NB4 (cell line): ENCODE measurements at places on chromosomes 5 and 9.

- peak; percentile 91 for DNase-seq
Observed at GRCh38 chr5:132500931-132501628, 10.5 kb upstream of the IRF1 start.

- DNase-seq: no peak
Observed at GRCh38 chr5:33330992-33331391, 109.8 kb upstream of the TARS1 start.

DNA sequence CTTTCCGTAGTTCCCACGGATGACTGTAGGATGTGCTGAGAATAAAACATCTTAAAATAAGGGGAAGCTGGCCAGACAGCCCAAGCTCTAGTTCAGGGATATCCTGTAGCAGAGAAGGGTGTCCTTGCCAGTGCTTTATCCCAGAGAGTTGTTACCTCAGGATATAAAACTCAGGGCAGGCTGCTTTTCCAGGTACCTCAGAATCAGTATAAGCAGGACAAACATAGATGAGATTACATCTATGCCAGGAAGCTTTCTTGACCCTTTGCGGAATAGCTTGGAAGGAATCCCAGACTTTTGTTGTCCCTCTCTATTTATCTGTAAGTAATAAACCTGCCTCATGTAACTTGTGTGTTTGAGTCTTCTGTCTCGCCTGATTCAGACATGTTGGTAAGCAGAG lies 565.7 kb downstream of the PRDM9 start:
- no peak for DNase-seq

- no peak for DNase-seq
Observed at GRCh38 chr5:154587123-154588026, 109.3 kb upstream of the HAND1 start.

DNA sequence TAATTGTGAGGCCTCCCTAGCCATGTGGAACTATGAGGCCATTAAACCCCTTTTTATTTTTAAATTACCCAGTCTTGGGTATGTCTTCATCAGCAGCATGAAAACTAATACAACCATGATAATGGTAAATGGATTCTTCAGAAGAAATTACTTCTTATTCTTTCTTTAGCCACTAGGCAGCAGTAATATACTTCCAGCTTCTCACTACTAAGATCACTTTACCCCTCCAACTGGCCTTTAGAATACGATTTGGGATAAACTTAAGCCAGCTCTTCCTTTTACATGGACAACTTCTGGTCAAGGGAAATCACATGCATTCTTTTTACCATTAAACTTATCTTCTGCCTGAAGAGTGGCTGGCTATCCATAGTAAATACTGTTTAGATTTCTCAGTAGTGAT lies 355.4 kb downstream of the MAN2A1 start:
- peak; percentile 4 for DNase-seq

- DNase-seq: no peak
Observed at GRCh38 chr9:3947859-3948438, 351.9 kb downstream of the GLIS3 start.

GRCh38 chr9:33202018-33202417 lies 34.9 kb upstream of the B4GALT1 start:
- DNase-seq: no peak

DNA sequence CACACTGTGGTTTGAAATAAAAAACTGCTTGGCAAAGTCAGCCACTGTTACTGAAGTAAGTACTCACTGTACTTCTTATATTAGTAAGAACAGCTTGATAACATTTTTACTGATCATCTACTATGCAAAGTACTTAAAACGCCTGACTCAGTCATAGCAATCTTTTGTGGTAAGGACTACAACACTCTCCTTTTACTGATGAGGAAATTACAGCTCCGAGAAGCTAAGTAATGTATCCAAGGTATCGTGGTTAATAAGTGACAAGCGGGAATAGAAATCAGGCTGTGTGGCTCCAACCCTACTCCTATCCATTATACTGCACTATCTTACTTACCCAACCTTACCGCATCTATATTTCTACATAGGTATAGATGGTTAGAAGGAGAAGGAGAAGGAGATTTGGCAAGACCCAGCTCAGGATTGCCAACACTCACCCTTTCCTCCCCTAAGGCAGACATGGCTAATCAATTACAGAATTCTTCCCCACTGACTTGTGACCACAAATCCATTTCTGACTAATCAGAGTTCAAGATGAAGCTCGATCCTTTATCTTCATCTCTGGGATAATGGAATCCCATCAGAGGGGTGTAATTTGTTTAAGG lies 281.4 kb downstream of the SPOCK1 start:
- peak; percentile 2 for DNase-seq

DNA sequence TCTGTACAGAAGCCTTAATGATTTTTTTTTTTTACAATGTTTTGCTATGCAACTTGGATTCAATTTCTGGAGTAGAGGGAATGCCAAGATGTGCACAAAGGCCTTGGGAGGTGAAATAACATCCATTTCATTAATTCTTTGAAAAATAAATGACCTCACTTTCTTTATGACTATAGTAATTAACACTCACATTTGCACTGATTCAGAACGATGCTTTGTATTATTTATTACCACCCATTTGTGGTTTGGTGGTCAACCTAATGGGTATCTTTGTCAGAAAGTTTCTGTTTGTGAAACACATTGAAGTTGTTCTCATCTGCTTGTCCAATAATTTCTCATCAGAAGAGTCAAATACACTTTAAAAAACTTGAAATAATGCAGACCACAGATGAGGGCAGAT lies 169.3 kb downstream of the NTRK2 start:
- DNase-seq: no peak

- DNase-seq: no peak
Observed at GRCh38 chr5:1097381-1097987, 14.4 kb downstream of the SLC12A7 start.

DNA sequence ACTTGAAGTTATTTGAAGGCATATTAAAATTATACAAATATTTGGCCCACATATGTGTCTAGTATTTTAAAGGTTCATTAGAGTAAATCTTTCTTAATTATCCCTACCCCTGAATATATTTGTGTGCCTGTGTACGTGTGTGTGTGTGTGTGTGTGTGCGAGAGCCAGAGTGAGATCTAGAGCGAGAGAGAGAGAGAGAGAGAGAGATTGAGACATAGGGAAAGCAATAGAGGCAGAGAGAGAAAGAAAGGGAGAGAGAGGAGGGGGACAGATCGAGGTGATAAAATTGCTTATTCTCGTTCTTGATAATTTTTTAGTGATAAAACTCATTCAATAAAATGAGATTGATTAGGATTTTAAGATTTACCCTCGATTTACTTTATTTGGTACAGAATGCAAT lies 47.4 kb downstream of the ADAMTS19 start:
- DNase-seq: no peak

- no peak for DNase-seq
Observed at GRCh38 chr9:82891321-82891720, 171.6 kb downstream of the RASEF start.

DNA sequence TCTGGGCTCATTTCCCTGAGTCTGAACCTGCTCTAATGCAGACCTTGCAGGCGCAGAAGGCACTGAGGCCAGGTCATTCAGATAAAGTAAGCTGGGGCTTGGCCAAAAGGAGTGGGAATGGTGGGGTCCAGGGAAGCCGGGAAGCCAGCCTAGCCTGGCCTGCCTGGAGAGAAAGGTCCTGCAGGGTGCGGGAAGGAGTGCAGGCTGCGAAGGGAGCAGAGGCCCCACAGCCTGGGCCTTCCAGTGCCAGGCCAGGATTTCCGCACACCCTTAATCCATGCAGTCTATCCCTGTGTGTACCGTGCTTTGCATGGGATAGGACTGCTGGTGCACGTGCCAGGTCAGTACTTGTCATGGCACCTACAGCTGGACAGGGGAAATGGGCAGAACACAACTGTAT lies 3.6 kb upstream of the STING1 start:
- DNase-seq: no peak

- DNase-seq: no peak
Observed at GRCh38 chr5:159003045-159004030, 96.4 kb downstream of the EBF1 start.

- no peak for DNase-seq
Observed at GRCh38 chr9:115250621-115251032, 132.7 kb upstream of the TNC start.

DNA sequence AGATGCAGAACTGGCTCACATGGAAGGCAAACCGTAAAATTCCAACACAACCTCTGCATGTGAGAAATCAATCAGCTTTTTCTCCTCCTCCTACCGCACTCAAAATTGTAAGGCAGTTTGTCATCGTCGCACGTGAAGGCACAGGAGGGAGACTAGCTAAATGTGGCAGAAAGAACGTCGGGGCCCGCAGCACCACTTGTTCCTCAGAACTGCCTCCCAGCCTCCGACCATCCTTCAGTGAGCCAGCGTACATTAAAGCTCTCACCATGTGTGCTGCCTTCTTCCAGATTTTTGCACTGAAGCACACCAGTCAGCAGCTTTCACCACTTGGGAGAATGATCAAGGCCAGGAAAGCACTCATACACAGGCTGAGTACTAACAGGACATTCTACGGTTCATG lies 105.9 kb downstream of the RFX3 start:
- DNase-seq: no peak

GRCh38 chr5:117039035-117039434 lies 464.4 kb upstream of the SEMA6A start:
- DNase-seq: no peak

DNA sequence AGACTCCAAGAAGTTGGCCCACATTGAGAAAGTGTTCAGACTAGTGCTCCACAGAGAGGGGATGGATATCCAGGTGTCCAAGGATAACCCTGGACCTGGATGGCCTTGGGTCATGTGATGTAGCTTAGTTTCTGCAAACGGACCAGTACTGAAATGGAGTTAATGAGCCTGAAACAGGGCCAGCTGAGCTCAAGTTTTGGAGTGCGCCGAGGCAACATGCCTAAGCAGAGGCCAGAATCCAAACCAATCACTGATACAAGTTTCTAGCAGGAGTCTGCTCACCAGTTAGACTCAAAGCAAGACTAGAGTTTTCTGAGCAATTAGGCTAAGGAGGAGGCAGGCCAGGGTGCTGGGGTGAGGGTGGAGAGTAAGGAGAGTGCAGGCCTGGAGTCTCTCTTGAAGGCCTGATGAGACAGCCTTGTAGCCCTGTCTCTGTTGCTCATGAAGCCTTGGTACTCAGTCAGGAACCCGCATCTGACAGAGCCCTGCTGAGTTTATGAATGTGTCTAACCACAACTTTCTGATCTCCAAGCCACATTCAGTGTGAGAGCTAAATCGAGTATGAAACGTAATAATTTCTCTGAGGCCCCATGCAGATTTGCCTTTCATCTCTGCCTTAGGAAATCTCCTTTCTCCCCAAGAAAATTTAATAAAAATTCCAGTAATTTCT lies 68.9 kb upstream of the EQTN start:
- DNase-seq: peak; percentile 20

- DNase-seq: peak; percentile 85
Observed at GRCh38 chr5:150409638-150410523, 2.8 kb downstream of the CD74 start.

DNA sequence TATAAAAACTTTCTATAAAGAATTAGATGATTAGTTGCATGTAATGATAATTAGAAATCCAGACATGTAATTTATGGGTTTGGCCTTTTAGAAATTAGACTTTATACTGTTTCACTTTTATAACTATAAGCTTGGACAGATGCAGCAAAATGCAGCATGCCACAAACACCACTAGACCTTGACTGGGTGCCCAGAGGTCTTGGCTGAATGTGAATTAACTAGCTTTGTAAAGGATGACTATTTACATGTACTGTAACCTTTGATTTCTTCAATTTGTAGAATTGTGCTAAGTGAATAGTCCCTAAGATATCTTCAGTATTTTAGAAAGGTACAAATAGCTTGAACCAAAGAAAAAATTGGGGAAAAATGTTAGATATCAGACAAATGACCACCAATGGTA lies 2168.1 kb downstream of the MAT2B start:
- DNase-seq: no peak

GRCh38 chr9:15317836-15318235 lies 10.8 kb upstream of the TTC39B start:
- DNase-seq: no peak

DNA sequence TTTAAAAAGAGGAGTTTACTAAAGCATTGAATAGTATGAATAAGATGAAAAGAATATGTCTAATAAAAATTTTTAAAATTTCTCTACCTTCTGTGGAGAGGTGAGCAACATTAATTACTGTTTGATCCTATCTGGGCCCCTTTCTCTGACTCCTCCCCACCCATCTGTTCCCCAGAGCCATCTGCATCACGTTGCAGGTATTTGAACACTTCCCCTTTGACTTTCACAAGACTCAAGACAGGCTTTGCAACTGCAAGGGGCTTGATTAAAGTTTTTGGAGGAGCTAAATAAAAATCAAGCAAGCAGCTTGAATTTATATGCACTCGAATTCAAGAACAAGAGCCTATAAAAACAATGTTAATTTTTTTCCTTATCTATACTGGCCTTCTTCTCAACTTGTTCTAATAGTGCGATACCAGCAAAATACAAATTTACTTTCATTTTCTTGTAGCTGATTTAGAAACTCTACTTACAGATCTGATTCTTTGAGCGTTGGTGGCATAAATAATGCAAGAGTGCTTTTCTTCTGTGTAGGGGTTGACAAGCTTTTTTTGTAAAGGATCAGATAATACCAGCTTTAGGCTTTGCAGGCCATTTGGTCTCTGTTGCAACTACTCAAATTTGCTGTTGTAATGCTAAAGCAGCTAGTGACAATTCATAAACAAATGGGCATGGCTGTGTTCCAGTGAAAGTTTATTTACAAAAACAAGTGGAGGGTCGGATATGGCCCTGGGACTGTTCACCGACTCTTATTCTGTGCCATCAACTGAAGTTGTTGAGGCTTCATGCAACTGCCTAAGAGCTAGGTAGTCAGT lies 21.2 kb downstream of the TXNDC8 start:
- DNase-seq: peak; percentile 16

- peak; percentile 76 for DNase-seq
Observed at GRCh38 chr5:34522599-34523386, 133.3 kb upstream of the RAI14 start.

DNA sequence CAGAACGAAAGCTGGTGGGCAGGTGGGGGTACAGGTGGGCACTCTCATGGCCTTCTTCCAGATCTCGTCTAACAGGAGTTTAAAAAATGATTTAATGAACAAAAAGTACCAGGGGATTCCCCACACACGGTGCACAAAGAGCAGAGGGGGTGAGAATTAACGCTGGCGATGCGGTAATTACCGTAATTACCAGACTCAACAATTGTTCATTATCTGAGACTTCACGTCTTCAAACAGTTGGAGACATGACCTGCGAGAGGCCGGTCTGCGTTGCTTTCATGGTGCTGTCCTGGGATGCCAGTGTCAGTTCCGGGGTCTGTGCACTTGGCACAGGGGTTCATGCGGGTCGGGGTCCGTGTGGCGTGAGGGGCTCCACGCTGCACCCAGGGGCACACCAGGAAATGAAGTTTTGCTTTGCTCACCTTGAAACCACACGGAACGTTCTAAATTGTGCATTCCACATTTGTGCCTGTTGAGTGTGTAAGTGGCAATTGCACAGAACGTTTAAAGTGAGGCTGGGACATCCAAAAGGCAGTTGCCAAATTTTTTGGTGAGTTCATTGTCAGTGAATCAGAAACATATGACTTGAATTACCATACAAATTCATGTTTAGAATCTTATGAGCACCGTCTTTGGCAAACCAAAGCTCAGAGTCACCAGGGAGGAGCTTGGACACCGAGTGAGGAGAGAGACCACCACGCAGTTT lies 256.4 kb upstream of the IRX1 start:
- no peak for DNase-seq
